HFFc6 (cell line): ENCODE measurements at places on chromosomes 3 and 15. TPM values are rescaled to one million over a fixed set of nuclear protein-coding genes. Genes with fewer than 3 reads are reported as not detected.

BNC1 gene
- 8.4 to 16.5 TPM (median 11.8 TPM) in 3 replicates for total RNA-seq

DNA sequence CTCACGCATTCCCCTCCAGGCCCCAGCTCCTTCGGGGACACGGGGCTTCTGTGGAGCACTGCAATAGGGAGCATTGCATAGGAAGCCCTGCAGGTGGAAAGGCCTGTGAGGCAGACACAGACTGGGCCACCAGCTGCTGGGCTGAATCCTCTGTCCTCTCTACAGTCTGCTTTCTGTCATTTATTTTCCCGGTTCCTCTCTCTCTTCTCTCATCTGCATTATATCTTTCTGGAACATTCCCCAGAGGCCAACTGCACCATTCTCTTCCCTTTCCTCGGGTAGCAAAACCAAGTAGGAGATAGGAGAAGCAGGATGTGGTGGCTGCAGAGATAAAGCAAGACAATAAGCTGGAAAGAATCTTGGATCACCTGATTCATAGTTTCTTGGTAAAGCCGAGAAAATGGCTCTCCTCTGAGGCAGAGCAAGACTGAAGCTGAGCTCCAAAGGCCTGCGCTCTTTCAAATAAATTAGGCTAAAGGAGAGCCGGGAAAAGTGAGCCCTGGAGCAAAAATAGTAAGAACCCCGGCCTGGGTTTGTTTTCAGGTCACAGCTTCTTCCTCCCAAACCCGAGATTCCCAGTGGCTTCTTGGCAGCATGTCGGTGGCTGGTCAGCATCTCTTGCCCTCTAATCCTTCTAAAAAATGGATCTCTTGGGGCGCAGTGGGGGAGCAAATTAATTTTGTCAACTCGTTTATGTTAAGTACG lies 5.3 kb downstream of the TM4SF4 start:
- DNase-seq = no peak

SLC9C1 gene
- not detected in 3 replicates for total RNA-seq

- no peak for DNase-seq
Measured at GRCh38 chr15:78873793-78874765, 1.4 kb downstream of the MORF4L1 start.

KY gene
- 0.11 TPM in 1 of 3 replicates, not detected in the others for total RNA-seq

GRCh38 chr3:146130881-146131371 lies 30.1 kb downstream of the PLOD2 start:
- DNase-seq = no peak

DNA sequence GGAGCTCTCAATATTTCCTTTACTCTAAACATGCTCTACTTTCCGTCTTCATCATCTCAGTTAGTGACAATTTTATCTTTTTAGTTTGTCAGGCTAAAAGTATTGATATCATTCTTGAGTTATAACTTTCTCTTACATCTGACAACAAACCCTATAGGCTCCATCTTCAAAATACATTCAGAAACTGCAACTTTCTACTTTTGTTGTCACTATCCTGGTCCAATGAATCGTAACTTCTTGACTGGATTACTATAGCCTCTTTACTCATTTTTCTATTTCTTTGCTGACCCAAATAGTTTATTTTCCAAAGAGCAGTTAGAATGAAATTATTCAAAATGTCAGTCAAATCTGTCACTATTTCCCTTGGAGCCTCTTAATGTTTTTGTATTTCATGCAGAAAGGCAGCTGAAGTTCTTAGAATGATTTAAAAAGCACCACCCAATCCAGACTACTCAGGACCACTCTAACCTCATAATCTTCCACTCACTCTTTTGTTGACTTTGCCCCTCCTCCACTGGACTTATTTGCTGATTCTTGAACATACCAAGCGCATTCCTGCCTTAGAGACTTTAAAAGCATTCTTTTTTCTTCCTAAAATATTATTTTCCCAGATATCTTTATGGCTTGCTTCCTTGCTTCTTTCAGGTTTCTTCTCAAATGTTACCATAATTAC lies 119.9 kb upstream of the CBLB start:
- DNase-seq = no peak

- DNase-seq = no peak
Measured at GRCh38 chr15:85793641-85794597, 806 bp downstream of the KLHL25 start.
